ENCODE measurements at places on chromosomes 6 and 20. TPM values are rescaled to one million over a fixed set of nuclear protein-coding genes. Genes with fewer than 3 reads are reported as not detected.

PRR18 gene
- 0.17 TPM for total RNA-seq

ASIP gene
- total RNA-seq: not detected

EFCAB8 gene
- not detected for total RNA-seq

HRH3 gene
- total RNA-seq: not detected

BMP5 gene
- total RNA-seq: 0.07 TPM

PRSS16 gene
- 4.7 TPM for total RNA-seq

NKAIN4 gene
- 10.3 TPM for total RNA-seq

MYLIP gene
- total RNA-seq: 3.1 TPM

NCOA6 gene
- 18.8 TPM for total RNA-seq

WFDC5 gene
- total RNA-seq: not detected

NRN1 gene
- 0.79 TPM for total RNA-seq

PLCB4 gene
- total RNA-seq: 15.2 TPM

TCFL5 gene
- total RNA-seq: 4.8 TPM

ACTL10 gene
- not detected for total RNA-seq

ULBP2 gene
- total RNA-seq: 3.8 TPM

PERP gene
- total RNA-seq: 81.7 TPM

STMND1 gene
- not detected for total RNA-seq

BEND3 gene
- total RNA-seq: 4.4 TPM

MEP1A gene
- not detected for total RNA-seq
